ENCODE measurements at places on chromosomes 6 and 20. TPM values are rescaled to one million over a fixed set of nuclear protein-coding genes. Genes with fewer than 3 reads are reported as not detected.

- DNase-seq = no peak
Measured at GRCh38 chr6:52494298-52495072, 74.3 kb downstream of the EFHC1 start.

GRCh38 chr20:46640044-46640443 lies 11.2 kb downstream of the SLC13A3 start:
- no peak for DNase-seq

GRCh38 chr6:89667872-89668556 lies 29.5 kb upstream of the LYRM2 start:
- no peak for DNase-seq

DNA sequence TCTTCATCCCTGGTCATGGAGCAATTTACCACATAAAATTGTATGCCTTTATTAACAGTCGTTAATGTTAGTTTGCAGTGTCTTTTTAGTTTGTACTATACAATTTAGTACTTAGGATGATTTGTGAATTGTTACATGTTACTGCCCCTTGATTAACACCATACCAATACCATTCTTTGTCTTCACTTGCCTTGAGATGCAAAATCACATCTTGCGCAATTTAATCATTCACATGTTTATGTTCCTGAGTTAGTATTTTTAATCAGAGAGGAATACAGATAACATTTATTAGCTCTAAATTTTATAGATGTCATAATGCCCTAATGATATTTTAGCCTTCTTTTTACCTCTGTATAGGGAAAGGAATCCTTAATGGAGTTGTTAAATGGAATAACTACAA lies 114.1 kb downstream of the SCAF8 start:
- DNase-seq = no peak

GRCh38 chr6:22766979-22767378 lies 197.6 kb downstream of the HDGFL1 start:
- no peak for DNase-seq

- no peak for DNase-seq
Measured at GRCh38 chr6:36545767-36546307, 1.4 kb downstream of the STK38 start.

DNA sequence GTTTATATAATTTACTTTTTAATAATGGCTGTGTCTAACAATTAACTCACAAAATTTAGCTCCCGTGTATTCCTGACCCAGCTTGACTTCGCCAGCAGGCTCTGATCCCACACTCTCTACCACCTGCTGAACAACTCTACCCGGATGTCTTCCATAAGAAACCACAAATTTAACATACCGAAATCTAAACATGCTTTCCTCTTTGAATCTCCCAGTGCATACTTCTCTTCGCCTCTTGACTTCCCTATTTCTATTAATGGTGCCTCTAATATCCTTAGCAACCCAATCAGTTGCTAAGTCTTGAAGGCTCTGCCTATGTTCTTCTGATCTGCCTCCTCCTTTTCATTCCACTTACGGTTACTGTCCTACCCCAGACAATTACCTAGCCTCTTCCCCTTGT lies 4.6 kb upstream of the MYB start:
- DNase-seq = no peak

- no peak for DNase-seq
Measured at GRCh38 chr6:153121311-153121710, 9.8 kb downstream of the RGS17 start.

DNA sequence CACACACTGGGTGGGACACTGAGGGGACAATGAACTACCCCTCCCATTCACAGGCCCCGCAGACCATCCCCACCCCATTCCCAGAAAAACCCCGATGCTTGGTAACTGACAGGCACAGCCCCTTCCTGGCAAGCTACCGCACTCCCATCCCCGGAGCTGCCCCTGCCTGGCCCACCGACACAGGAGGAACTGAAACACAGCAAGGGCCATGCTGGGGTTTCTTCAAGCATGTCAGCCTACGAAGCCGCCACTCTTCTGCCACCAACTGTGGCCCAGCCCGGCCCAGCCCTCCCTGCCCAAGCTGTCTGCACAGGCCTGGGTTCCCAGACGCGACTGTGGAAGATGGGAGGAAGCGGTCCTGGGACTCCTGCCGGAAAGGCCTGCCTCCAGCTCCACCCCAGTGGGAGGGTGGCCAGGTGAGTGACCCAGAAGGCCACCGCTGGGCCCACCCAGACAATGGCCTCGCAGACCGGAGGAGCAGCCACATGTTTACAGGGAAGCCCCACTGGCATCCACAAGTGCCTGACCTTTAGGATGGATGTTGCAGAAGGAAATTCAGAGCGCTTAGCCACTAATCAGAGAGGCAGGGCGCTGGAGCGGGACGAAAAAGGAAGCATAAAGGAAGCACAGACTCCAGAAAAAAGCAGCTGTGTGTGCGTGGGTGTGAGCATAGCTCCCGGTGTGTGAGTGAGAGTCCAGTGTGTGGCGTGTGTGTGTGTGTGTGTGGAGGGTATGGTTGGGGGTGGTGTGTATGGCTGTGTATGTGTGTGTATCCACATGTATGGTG lies 91.6 kb downstream of the PRND start:
- DNase-seq = no peak

GRCh38 chr6:71385111-71385822 lies 96.7 kb downstream of the OGFRL1 start:
- no peak for DNase-seq

DNA sequence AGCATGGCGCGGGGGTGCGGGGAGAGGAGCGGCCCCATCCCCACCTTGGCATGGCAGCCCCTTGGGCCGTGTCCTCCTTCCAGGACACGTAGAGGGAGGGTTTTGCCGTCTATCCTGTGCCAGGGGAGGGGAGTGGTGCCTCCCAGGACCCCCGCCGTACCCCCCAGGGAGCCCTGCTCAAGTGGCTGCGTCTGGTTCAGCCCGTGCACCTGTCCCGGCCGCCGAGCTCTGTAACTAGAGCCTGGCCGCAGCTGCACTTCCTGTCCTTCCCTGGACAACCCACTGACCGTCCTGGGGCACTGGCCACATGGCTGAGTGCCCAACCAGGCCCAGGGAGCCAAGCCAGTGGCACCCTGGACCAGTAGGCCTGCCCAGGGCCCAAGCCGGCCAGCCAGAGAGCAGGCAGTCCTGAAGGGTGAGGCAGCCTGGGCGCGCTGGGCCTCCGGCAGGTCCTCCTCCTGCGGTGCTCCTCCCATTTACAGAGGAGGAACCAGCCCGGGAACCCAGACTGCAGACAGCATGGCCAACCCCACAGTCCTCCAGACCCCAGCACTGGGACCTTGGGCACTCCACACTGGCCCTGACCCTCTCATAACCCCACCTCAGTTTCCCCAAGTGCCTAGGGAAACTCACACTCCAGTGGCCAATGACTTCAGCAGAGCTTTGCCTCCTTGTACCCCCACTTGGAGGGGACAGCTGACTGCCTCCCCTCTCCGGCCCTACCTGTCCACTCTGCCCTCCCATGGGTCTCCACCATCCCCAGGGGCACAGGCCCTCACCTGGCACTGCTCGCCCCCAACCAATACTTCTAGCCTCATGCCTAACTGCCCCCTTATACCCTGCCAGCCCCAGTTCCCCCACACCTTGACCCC lies 8.7 kb downstream of the LAMA5 start:
- no peak for DNase-seq

GRCh38 chr6:89411145-89412070 lies 665 bp downstream of the RRAGD start:
- peak; percentile 35 for DNase-seq

GRCh38 chr20:48826883-48827771 lies 672 bp downstream of the PREX1 start:
- no peak for DNase-seq

GRCh38 chr6:115945306-115945705 lies 115.4 kb downstream of the FRK start:
- DNase-seq = no peak

GRCh38 chr6:9412951-9413559 lies 977.7 kb upstream of the SLC35B3 start:
- DNase-seq = no peak

DNA sequence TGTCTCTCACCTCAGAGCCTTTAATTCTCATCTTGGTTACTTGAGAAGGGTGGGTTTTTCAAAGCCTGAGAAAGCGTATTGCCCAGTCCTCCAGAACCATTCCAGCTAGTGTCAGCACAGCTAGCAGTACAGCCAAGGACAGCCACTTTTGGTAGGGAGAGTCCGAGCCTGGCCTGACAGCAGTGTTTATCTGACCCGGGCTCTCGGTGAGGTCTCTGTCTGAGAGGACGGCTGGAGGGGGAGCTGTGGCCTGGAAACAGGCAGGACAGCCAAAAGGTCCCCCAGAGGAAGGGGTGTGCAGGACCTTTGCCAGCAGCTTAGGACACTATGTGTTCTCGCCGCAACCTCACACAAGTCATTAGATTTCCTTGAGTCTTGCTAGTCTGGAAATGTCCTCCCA lies 38.8 kb downstream of the LYRM2 start:
- no peak for DNase-seq

DNA sequence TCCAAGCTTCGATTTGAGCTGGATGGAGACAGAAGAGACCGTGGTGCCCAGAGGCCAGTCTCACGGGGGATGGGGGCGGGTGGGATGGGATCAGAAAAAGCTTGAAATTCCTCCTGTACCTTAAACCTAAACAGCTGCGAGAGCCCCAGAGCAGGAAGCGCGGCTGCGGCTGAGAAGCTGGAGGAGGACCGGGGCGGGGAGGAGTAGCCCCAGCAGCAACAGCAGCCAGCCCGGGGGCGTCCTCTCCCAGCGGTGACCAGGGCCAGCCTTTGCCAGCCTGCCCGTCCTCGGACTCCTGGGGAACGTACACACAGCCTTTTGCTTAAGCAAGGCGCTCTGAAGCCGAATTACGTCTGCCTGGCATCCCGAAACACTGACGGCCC lies 17.4 kb upstream of the PRDM13 start:
- no peak for DNase-seq

GRCh38 chr20:1391640-1392442 lies 1.0 kb downstream of the FKBP1A start:
- DNase-seq = no peak

DNA sequence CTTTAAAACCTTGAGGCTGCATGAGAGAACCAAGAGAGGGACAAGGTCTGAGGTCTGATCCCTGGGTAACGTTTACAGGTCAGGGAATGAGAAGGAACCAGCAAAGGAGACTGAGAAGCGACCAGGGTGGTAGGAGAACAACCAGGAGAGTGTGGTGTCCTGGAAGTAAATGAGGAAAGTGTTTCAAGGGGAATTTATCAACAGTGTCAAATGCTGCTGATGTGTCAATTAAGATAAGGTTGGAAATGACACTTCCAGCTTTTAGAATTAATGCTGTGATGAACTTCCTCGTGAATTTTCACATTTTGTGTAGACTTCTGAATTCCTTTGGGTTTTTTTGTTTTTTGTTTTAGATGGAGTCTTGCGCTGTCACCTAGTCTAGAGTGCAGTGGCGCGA lies 83.7 kb downstream of the CNBD2 start:
- DNase-seq = no peak

- no peak for DNase-seq
Measured at GRCh38 chr6:35967076-35967774, 46.3 kb upstream of the SRPK1 start.

Gene SRF
- polyA plus RNA-seq = 45.2 TPM

Gene ABHD16B
- not detected for polyA plus RNA-seq

Gene CLPSL2
- not detected for polyA plus RNA-seq

Gene GPR6
- not detected for polyA plus RNA-seq

Gene MYLK2
- polyA plus RNA-seq = 45.6 TPM

Gene MDN1
- polyA plus RNA-seq = 32.1 TPM

Gene SLC22A2
- 0.28 TPM for polyA plus RNA-seq

Gene TMEM170B
- polyA plus RNA-seq = 5.7 TPM

Gene CRISP3
- 0.21 TPM for polyA plus RNA-seq

Gene AGER
- polyA plus RNA-seq = 19.7 TPM

Gene CYP39A1
- 3.0 TPM for polyA plus RNA-seq

Gene ARG1
- 0.48 TPM for polyA plus RNA-seq

Gene MYBL2
- polyA plus RNA-seq = 11.9 TPM

Gene LAMA4
- polyA plus RNA-seq = 200 TPM

Gene PI3
- polyA plus RNA-seq = not detected

Gene ZNF391
- 13.3 TPM for polyA plus RNA-seq

Data from muscle of arm (tissue), 14 donors.